ENCODE measurements at places on chromosomes 3 and 15.

DNA sequence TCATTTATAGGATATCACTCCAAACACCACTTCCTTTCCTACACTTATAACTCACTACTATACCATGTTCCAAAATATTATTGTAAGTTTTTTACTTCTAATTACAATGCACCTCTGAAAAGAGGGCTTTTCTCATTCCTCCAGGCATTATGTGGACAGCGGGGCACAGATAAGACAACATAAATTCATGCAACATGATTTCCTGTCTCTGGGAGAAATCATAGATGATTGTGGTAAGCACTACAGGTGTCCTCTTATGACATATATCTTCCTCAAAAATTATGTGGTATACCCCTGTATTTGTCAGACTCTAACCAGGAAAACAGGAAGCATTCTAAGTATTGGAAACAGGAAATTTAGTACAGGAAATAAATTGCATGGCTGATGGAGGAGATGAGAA is 45.7 kb upstream of the INO80 start:
- no peak for DNase-seq

DNA sequence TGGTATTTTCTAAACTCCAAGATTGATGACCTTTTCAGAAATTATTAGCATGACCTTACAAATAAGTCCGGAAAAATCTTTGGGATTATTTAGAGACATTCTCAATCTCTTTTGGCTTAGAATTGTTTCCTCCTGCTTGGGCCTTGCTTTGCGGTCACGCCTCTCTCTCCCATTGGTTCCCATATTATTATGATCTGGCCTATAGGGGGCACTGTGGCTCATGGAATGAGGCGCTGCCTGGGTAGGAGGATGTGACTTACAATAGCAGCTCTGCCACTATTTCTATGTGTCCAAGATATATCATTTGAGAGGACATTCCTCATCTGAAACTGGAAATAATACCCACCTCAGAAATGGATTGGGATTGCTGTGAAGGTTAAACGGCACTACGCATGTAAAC is 464.9 kb downstream of the MFSD1 start:
- no peak for DNase-seq

DNA sequence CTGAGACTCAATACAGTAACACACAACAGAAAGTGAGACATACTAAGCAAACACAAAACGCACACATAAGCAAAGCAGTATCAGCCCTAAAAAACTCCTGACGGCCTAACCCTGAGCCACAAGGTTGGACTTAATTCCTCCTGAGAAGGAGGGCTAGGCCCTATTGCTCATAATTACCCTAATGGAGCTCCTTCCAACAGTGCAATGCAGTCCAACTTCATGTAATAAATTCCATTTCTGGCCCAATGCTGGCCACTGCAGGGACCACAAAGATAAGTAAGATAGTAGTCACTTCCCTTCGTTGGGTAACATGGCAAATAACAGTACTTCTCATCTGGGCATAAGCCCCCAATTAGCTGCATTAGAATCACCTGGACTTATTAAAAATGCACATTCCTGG is 4.2 kb downstream of the VPS39 start:
- no peak for DNase-seq

- no peak for DNase-seq
Measured at GRCh38 chr3:69767571-69767970, 28.3 kb downstream of the MITF start.

DNA sequence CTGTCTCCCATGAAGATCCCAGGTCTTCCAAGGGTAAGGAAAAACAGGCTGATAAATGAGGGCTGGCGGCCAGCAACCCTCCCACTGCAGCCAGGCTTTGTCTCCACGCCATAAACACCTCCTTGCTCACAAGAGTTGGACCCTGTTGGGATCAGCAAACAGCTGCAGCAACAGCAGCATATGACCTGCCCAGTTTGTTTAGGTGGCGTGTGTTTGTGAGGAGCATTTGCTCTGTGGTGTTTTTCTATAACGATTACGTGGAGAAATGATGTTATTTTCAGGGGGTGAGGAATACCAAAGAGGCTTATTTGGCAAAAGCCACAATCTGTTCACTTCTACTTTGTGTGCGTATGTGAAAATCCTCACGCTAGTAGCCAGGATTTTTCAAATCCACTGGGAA is 58.5 kb downstream of the RFTN1 start:
- no peak for DNase-seq

GRCh38 chr3:39396690-39397089 is 9.8 kb upstream of the RPSA start:
- DNase-seq, result no peak

- no peak for DNase-seq
Measured at GRCh38 chr3:162421721-162422120, 925.1 kb downstream of the OTOL1 start.

DNA sequence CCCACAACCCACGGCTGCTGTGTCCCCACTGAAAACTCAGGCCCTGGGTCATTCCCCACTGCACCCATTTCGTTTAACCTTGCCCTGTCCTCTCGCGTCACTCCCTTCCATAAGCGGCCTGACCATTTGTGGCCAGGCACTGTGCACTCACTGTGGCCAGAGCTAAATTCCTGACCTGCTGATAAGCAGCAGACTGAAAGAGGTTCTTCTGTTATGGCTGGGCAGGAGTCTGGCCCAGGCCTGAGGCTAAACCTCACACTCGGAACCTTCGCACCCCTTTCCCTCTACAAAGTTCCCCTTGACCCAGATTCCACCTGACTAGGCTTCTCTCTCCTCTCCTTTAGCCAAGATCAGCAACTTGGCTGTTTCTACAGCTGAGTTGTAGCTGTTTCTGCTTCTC is 62.3 kb downstream of the ADAMTS17 start:
- no peak for DNase-seq

DNA sequence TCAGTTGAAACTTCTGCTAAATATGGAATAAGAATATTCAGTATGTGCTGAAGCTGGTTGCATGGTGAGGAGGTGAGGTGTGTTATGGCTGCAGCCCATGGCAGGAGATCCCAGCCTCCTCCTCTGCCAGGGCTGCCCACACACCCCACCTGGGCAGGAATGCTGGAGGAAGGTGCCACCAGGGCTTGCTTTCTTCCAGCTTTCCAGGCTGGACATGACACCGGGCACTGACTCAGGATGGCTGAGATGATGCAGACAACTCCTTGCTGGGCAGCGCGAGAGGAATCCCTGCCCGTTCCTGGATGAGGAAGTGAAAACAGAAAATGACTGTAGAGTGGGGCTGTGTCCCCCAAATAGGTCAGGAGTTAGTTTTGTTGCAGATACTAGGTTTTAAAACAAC is 14.1 kb downstream of the GABRG3 start:
- DNase-seq, result no peak

DNA sequence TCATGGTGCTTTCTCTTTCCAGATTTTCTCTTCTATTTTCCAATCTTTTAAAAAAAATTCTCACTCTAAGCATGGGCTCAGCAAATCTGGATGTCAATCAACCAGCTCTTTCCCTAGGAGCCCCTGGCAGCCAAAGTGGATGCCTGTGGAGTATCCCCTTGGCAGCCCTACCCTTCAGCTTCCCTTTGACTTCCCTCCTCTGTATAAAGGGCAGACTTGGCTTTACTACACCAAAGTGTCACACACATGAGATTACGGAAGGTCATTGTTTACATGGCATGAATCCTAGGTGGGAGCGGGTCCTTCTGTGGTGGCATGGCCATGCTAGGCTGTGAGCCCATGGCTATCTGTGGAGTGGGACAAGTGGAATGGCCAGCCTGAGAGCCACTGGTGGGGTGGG is 379.9 kb downstream of the GABRB3 start:
- DNase-seq, result no peak

DNA sequence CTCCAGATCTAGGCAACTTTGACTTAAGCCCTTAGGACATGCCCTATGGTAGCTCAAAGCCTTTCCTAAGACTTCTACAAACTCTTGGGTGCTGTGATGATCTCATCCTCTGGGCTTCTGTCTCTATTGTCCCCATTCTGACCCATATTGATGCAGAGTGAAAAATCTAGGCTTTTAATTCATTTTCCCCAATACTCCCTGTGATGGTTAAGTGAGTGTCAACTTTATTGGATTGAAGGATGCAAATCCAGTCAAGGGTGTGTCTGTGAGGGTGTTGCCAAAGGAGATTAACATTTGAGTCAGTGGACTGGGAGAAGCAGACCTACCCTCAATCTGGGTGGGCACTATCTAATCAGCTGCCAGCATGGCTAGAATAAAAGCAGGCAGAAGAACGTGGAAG is 97.3 kb upstream of the NUDT16 start:
- DNase-seq, result no peak

DNA sequence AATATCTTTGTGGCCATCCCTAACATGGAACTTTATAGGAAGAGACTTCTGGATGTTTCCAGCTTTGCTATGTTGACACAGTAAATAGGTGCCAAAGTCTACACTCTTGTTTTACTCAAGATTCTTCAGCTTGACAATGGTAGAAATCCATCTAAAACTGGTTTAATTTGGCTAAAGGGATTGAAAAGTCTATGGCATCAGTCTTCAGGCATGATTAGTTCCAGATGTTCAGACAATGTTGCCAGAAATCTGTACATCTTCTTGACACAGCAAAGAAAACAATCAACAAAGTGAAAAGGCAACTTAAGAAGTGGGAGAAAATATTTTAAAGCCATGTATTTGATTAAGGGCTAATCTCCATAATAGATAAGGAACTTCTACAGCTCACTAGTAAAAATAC is 130.5 kb downstream of the LRRC3B start:
- DNase-seq, result no peak

DNA sequence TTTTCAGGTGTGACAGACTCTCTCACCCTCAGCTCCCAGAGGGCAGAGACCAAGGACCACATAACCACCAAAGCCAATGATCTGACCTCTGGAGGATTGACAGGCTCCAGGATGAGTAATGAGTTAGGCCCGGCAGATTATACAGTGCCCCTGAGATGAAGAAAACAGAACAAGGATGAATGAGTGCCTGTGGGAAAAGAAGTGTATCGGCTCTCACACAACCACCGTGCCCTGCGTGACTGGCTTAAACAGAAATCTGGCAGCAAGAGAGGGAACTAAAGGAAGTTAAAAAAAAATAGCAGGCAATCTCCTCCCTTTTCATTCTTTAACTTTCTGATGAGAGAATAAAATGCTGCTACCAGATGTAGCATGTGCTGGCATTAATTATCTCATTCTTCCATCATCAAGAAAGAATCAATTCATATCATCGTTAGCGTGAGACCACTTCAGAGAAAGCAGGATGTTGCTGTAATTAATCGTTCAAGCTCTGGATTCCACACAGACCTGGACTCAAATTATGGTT is 227.5 kb upstream of the COL8A1 start:
- DNase-seq, result no peak

GRCh38 chr3:110165753-110166152 is 828.4 kb upstream of the DPPA4 start:
- DNase-seq, result no peak

DNA sequence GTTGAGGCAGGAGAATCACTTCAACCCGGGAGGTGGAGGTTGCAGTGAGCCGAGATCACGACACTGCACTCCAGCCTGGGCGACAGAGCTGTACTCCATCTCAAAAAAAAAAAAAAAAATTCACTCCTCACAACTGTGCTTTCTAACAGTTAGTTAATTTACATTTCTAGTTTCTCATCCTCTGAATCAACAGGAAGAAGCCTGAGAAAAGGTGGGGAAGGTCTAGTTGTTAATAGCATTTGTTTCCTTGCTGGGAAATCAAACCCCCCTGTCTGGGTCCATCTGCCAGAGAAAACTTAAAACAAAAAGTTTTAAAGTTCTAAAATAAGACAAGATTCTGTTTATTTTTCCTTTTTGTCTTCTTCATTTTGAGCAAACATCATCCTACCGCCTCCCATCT is 62.3 kb downstream of the TMEM39A start:
- no peak for DNase-seq

GRCh38 chr3:60086811-60087210 is 1037.0 kb upstream of the CFAP20DC start:
- DNase-seq, result no peak

GRCh38 chr15:71110405-71111180 is 4.7 kb upstream of the THSD4 start:
- DNase-seq, result no peak

DNA sequence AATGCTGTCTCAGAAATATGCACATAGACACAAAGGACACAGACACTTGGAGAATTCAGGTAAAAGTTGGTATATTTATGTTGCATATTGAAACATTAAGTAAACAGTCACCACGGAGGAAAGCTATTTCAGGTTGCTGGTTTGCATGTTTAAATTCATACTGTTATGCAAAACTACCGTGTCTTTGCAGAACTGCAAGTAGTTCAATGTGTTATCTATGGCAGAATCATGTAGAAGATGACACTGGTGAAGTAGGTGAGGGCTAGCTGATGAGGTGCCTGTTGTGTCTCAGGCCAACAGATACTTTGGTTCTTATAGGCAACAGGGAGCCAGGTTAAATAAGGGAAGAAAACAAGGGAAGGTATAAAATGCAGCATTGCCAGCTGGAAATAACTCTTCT is 511.3 kb downstream of the DIPK2A start:
- DNase-seq, result no peak

DNA sequence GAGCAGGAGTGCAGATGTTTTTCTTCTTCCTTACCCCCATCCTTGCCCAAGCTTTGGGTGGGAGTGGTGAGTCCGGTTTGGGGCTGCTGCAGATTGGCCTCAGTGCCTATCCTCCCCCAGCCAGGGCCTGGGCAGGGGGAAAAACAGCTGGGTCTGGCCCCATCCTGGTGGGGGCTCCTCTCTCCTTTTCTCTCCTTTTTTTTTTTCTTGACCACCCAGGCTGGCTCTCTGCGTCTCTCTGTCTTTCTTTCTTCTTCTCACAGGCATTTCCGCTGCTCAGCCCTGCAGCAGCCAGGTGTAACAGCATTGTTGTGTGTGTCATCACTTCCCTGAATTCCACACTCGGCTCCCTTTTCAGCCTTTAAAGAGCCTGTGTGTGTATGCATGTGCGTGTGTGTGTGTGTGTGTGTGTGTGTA is 2.0 kb downstream of the FOXL2NB start:
- no peak for DNase-seq

- no peak for DNase-seq
Measured at GRCh38 chr3:175207361-175207760, 348.2 kb downstream of the NAALADL2 start.

DNA sequence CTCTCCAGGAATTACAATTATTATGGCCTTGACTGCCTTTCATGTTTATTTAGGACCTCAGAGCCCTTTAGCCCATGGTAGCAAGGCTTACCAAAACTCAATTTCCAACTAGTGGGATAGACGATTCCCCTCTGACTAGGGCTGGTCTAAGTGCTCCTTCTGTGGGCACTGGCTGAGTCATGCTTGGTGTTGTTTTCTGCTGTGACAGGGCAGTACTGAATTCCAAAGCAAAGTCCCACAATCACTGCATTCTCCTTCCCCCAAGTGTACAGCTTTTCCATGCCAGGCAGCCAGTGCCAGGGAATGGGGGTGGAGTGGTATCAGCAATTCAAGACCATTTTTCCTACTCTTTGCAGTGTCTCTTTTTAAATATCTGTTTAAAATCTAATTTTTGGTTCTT is 509.0 kb upstream of the NECTIN3 start:
- DNase-seq, result no peak

DNA sequence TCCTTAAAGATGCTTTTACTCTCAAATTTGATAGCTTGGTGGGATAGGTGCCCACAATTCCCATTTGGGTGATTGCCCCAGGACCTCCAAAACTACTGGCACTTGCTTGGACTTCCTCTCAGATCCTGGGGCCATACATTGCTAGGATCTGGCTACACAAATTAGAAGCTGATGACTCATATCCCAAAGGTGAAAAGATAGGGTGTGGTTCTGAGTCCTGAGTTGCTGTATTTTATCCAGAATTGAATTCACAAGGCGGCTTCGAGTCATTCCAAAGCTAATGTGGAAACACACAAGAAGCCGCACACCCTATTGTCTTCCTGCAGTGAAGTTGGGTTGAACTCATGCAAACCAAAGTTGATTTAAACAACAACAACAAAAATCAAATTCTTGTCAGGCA is 53.4 kb downstream of the DUT start:
- no peak for DNase-seq

- no peak for DNase-seq
Measured at GRCh38 chr3:27607370-27607769, 114.8 kb downstream of the EOMES start.
